ENCODE measurements at places on chromosomes 1 and 21.

- no peak for DNase-seq
These were observed 138.7 kb downstream of the LRRC40 start for GRCh38 chr1:70066711-70067110.

DNA sequence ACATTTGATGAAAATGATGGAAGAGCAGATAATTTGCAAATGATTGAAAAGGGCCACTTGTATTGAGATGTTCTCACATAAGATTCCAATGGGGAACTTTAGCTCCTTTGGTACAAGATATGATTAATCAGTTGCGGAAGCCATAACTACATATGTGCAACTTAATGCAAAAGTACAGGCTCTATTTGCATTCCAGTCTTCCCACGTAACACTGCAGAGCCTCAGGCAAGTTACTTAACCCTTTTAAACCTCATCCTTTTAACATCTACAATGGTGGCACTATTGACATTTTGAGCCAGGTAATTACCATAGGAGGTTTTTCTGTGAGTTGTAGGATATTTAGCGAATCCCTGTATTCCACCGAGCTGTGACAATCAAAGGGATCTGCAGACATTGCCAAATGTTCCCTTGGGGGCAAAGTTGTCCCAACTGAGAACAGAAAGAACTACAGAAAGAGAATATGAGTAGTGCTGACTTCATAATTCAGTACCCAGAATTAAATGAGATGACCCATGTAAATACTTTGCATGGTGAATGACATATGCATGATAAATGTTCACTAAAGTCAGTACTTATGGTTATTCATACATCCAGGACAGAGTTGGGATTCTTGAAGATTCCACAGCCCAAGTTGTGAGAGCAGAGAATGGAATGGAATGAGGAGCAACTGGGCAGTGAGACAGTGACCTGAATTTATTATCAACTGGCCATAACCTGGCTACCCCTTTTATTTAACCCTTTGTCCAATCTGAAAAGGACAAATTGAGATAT, 62.6 kb downstream of the SPAG17 start:
- DNase-seq = no peak

DNA sequence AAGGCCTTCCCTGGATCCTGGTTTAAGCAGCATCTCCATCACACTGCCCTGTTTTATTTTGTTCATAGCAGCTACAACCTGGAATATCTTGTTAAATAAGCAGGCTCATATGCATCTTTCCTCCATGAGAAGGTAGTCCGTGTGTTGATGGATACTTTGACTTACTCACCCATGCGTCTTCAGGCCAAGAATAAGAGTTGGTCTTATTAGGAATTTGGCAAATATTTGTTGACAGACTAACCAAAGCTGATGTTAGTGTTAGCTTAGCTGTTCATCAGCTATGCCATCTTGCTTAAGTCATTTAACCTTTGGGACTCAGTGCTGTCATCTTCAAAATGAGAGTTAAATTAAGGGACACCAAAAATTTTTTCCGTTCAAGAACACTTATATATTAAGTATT, 59.2 kb downstream of the SASS6 start:
- no peak for DNase-seq

- DNase-seq = no peak
These were observed 10.7 kb upstream of the PHTF1 start for GRCh38 chr1:113770031-113770430.

Measured in cerebellar nuclear complex (tissue), 1 donor.